Right ventricle myocardium superior (tissue), 1 donor: ENCODE measurements at places on chromosomes 11 and 22. TPM values are rescaled to one million over a fixed set of nuclear protein-coding genes. Genes with fewer than 3 reads are reported as not detected.

Gene ANAPC15
- total RNA-seq, result 43.5 TPM

Gene LGALS12
- total RNA-seq, result 1.2 TPM

Gene CDHR5
- not detected for total RNA-seq

- no peak for DNase-seq
Measured at GRCh38 chr11:83192606-83193245, 786 bp upstream of the ANKRD42 start.

GRCh38 chr22:43198936-43199335, 12.0 kb upstream of the TTLL12 start:
- no peak for DNase-seq

DNA sequence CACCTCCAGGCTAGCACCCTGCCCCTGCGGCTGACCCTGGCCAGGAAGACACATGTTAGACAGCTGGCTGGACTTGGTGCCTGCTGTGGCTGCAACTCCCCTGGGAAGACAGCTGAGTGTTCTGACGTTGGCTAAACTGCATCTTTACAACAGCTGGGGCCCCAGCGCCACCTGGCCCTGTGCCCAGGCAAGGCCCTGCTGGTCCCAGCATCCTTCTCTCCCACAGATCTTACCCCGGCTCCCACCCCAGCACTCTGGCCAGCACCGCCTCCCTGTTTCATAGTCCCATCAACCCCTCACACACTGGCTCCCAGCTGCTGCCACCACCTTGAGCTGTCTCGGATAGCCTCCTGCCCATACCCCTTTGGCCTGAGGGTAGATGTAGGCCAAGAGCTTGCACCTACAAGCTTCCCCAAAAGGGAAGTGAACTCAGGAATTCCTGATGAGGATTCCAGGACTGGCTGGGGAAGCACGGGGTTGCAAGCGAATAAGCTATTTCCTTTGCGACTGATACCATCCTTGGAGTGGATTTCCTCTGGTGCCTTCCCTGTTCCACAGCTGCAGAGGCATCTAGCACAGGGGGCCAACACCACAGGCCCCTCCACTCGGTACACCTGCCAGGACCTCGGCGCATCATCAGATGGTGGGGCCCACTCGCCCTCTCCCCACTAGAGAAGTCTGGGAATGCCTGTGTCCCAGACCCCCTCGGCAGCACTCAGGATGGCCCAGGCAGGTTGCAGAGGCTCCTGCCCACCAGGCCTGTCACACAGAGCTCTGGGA, 28.5 kb downstream of the RSPH14 start:
- peak; percentile 53 for DNase-seq

DNA sequence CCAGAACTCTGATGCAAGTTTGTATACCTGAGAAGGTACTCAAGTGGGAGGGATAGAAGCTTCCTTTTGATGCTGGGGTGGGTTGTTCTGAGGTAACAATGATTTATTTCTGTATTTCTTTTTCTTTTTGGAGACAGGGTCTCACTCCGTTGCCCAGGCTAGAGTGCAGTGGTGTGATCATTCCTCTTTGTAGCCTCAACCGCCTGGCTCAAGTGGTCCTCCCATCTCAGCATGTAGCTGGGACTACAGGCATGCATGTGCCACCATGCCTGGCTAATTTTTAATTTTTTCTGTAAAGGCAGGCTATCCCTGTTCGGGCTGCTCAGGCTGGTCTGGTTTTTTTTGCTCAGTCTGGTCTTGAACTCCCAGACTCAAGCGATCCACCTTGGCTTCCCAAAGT, 7.9 kb downstream of the KDM2A start:
- DNase-seq, result no peak

- no peak for DNase-seq
Measured at GRCh38 chr22:20955548-20955947, 11.5 kb upstream of the AIFM3 start.
